ENCODE measurements at places on chromosomes 11 and 22.
A peak's percentile ranks its signal among the peaks of the same experiment; 100 is the strongest.

DNA sequence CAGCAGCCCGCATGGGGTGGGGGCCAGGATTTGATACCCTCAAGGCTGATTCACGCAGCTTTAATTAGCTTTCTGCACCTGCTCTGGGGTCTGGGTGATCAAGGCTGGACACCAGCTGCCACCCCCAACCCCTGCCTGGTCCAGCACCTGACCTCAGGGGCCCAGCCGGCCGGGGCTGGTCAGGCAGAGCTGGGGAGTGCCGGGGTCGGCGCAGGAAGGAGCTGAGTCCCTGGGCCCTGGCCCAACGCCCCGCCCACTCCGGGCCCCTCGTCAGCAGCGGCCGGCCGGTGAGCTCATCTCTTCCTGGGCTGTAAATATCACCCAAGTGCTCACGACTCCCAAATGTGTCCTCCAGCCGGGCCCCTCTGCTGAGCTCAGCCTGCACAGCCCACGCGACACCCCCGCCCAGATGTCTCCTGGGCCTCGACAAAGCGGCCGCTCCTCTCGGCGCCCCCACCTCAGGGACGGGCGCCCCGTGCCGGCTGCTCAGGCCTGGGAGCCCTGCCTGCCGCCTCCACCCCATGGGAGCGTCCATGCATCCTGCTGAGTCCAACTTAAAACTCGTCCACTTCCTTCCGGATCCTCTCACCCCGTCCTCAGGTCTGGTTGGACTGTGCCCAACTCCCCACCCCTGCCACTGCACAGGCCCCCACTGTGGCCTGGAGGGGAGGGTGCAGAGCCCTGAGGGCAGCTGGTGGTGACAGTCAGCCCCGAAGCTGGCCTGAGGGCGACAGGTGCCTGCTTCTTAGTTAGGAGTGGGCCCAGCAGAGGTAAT lies 29.0 kb downstream of the RTN4R start:
- H3K27ac ChIP-seq: peak overlapping the region; percentile 61
- peaks cover 5% of the 10 kb centered on the region for H3K27me3 ChIP-seq
- peaks cover 22% of the 10 kb centered on the region for H3K4me1 ChIP-seq
- no peak for DNase-seq

DNA sequence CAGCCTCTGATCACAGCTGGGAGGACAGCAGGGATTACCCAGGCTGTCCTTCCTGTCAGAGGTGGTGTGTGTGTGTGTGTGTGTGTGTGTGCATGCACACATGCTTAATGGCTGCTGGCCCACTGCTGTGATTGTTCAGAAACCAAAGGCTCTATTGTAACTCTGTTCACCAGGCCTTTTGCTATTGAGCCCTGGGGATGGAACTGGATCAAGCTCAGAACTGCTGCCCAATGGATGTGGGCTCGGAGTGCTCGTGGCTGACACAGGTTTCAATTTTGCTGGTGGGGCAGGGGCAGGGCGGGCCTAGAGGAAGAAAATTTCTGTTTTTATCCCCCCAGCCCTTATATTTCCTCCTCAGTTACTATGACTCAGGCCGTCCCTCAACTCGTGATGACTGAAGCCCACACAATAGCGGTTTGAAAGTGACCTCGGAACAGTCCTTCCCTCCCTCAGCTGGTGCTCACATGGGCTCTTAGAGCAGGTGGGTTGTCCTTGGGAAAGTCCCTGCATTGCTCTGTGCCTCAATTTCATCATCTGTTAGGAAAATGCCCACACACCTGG lies 359.3 kb downstream of the TENM4 start:
- no peak overlapping the region for H3K4me3 ChIP-seq
- H3K36me3 ChIP-seq: no peaks in the 10 kb centered on the region
- no peak overlapping the region for H3K27ac ChIP-seq

GRCh38 chr22:48241658-48242057 lies 1479.2 kb downstream of the TBC1D22A start:
- H3K4me3 ChIP-seq: no peak overlapping the region
- DNase-seq: no peak
- H3K27me3 ChIP-seq: no peaks in the 10 kb centered on the region

GRCh38 chr11:94700622-94701021 lies 67.5 kb upstream of the AMOTL1 start:
- H3K4me3 ChIP-seq: no peak overlapping the region
- H3K36me3 ChIP-seq: no peaks in the 10 kb centered on the region

DNA sequence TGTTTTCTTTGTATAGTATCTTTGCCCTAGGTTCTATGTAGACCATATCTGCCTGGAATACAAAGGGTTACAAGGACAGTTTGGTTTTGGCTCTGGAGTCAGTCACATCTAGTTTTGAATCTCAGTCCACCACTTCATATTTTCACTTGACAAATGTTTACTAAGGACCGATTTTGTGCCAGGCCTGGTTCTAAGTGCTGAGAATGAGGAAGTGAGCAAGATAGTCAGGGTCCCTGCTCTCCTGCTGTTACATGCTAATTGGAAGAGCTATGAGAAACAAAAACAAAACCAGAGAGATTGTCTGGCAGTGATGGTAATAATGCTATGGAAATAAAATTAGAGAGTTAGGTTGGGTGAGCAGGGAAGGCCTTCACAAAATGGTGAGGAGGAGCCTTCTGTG lies 66.1 kb upstream of the ARHGAP20 start:
- H3K4me3 ChIP-seq: no peak overlapping the region
- H3K27ac ChIP-seq: no peak overlapping the region
- H3K27me3 ChIP-seq: peaks cover 1% of the 10 kb centered on the region

Measured in endothelial cell (in vitro differentiated cells).